ENCODE measurements at places on chromosomes 4 and X. TPM values are rescaled to one million over a fixed set of nuclear protein-coding genes. Genes with fewer than 3 reads are reported as not detected.

DNA sequence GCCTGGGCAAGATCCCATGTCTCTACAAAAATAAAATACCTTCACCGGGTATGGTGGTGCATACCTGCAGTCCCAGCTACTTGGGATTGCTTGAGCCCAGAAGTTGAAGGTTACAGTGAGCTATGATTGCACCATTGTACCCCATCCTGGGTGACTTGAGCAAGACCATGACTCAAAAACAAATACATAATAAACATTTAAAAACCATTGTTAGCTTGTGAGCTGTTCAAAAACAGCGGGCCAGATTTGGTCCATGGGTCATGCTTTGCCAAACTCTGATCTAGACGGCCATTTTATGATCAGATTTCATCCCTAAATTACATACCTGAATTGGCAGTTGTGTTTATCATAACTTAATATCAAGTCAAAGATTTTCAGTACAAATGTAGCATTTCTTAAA lies 76.0 kb upstream of the GPM6B start:
- no peak for DNase-seq

- no peak for DNase-seq
Observed at GRCh38 chr4:80010316-80010715, 62.7 kb downstream of the ANTXR2 start.

DNA sequence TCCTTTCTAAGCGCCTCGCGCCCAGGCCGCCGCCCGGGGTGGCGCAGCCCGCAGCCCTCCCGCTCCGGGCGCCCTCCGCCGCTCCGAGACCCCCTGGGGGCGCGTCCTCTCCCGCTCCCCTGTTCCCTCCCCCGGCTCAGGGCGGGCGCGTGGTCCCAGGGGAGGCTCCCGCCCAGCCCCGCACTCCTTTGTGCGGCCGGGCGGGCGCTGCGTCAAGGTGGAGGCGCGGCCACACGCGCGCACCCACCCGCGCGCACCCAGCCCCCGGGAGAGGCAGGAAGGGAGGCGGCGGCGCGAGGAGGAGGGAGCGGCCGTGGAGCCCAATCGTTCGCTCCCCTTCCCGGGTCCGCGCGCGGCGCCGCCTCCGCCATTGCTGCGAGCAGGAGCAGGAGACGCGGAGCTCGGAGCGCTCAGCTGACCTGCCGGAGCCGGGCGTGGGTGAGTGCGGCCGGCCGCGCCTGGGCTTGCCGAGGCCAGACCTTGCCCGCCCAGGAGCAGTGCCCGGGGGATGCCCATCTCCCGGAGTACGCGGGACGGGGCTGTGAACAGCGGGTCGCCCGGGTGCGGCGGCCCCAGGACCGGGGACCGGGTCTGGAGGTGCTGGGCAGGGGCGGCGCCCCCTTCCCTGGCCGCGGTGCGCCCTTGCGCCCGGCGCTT lies at the start of gene NSG1:
Gene NSG1 (plus strand): TSS at position 367 of the 657 bp plus-strand sequence. CDS start 528 bp downstream, outside the sequence.
- DNase-seq = no peak

The GAGE12G gene
- not detected for total RNA-seq

The DRD5 gene
- not detected for total RNA-seq

The PACRGL gene
- 38.6 TPM for total RNA-seq

The CXCL3 gene
- 17.7 TPM for total RNA-seq

The PNCK gene
- not detected for total RNA-seq

The PRDM8 gene
- total RNA-seq = 1.7 TPM

The TAF7L gene
- total RNA-seq = not detected
